ENCODE measurements at places on chromosomes 3 and 15.

DNA sequence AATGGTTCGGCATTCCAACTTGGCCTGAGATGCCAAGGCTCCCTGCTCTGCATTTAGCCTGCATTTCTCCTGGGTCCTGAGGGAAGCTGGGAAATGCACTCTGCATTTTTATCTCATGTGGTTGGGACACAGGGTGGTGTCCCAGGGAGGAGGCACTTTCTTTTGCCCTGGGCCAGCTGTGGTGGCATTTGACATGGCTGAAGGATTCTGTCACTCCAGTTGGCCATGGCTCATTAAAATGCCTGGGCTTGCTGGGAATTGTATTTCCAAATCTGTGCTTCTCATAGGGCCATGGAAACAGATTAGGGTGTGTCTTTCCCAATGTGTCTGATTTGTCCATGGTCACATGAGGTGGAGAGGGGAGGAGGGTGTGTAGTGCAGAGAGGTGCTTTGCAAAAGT is 128.3 kb upstream of the RGMA start:
- DNase-seq = no peak

- DNase-seq = no peak
These were observed 26.2 kb downstream of the RTP3 start for GRCh38 chr3:46524008-46524407.

DNA sequence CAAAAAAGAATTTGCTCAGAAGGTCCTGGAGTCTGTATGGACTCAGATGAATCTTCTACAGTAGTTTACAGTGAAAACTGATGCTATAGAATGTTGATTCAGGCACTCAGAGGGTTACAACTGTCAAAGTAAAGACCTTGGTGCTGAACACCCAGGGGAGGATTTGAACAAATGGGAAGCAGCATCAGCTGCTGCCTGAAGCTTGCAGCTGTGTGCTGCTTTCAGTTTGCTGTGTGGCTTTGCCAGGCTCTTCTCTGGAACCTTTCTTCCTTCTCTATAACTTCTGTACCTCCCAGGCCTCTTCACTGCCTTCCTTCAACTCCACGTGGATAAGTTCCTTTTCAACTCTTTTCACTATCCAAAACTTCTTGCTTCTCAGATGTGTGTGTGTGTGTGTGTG is 214.2 kb downstream of the GRM7 start:
- DNase-seq = no peak

DNA sequence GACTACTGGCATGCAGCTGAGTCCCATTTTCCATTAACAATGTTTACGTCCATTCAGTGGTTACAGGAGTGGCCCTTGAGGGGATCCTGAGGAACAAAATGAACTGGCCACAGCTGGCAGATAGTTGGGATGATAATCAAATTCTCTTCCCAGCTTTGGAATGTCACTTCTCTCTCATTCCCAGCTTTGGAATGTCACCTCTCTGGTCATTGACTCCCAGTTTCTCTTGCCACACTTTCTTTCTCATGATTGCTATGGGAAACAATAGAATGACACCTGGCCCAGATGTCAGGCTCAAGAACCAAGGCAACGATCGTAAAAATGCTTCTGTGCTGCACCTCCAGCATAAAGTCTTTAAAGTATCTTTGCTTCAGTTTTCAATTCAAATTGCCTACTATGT is 34.0 kb downstream of the ATP13A4 start:
- no peak for DNase-seq

- no peak for DNase-seq
These were observed 631.8 kb downstream of the SQOR start for GRCh38 chr15:46266661-46267060.

DNA sequence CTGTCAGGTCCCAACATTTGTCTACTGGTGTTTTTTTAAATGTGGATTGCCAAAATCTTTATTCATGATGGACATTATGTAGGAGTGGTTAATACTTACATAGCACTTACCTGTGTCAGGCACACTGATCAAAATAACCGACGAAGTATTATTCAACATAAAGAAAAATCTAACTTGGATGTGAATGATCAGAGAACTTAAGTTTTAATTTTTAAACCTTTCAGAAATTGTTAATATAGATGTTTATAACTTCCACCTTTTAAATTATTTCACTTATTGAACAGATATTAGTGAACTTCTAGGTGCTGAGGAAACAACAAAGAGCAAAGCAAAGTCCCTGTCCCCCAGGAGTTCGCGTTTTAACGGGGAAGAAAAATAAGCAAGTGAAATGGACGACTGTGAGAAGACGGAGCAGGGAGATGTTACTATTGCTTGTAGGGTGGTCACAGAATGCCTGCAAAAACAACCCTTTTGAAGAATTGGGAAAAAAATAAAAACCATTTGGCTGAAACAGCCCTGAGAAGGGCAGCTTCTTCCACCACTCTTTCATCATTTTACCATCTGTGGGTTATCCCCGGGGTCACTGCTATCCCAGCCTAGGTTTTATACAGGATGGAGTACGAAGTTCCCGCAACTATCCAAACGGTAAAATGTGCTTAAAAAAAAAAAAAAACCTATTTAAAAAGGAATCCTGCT is 915 bp upstream of the APH1B start:
- DNase-seq = no peak

DNA sequence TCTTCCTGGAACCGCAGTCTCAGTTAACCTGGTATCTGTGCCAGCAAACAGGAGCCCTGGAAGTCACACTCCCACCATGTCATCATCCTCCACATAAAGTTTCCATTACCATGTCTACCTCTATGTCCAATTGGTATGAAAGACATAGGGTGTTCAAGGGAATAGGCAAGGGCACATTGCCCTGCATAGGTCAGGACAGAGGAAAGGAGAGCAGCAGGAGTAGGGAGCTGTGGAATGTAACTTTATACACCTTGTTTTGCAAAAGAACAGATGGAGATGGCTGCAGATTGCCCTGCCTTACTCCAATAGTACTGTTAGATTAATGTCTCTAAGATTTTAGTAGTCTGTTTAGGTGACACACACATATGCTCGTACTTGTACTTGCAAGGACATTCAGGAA is 1056.4 kb downstream of the NTRK3 start:
- no peak for DNase-seq

DNA sequence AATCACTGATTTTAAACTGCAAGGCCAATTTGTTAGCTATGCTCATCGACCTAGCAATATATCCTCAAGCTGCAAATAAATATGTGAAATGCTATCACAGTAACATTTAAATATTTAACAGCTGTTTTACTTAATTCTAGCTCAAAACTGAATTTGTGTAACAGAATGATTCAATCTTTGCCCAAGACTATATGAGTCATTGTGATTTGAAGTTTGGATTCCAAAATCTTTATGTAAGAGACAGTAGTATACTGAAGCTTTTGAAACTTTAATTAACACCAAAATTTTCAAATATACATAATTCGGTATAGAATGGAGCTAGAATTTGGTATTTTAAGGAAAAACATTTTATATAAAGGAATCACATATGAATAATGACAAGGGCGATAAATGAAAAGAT is 603.0 kb upstream of the ROBO2 start:
- no peak for DNase-seq

DNA sequence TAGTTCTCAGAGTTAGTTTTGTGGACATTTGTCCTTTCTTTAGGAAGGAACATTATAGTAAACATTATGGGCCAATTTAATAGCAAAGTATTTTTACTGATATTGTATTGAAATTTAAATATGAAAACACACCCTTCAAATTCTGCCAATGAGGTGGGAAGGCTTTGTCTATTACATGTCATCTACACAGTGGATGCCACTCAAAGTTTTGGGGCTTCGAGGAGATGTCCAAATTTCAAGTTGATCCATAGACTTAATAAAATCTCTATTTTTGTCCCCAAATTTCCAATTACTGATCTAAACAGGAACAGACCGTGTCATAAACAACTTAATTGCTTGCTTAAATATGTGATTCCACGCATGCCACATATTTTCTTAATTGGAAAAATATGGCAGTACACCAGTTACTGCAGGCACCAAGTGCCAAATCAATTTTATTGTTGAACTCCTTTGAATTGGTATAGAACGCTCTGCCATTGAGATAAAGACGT is 1.7 kb downstream of the SHOX2 start:
- no peak for DNase-seq

DNA sequence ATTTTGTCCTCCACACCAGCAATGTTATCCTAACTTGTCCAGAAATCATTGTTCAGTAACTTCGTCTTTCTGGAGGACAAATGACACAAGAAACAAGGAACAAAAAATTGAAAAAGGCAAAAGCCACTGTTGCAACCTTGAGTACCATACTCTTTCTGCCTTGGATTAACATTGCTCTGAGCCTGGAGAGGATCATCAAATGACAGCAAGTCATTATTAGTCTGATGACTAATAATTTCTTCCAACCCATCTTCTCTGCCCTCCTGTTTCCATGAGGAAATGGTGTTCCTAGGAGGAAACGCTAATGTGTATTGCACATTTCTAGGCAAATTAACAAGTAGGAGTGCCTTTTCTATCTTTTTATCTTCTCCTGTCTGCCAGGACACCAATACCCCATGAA is 153.9 kb downstream of the PCCB start:
- DNase-seq = no peak

DNA sequence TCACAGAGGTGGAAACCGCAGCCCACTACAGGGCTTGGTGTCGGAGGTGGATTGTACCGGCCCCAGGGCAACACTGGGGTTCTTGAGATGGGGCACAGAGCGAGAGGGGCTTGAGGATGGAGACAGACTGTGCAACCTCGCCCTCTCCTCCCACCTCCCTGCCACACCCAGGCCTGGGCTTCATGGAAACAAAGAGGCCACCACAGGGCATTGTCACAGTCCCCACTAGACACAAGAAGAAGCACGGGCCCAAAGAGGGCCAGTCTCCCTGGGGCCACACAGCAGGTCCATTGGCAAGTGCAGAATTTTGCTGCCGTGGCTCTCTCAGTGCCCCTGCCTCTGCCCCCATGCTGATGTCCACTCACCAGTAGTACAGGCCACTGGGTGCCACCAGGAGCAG is 4.1 kb upstream of the CALML4 start:
- DNase-seq = no peak

All from bone marrow (tissue), 2 donors.